ENCODE measurements at places on chromosomes 11 and 22.

- DNase-seq, result no peak
Observed at GRCh38 chr11:65412271-65413076, 10.1 kb upstream of the NEAT1 start.

DNA sequence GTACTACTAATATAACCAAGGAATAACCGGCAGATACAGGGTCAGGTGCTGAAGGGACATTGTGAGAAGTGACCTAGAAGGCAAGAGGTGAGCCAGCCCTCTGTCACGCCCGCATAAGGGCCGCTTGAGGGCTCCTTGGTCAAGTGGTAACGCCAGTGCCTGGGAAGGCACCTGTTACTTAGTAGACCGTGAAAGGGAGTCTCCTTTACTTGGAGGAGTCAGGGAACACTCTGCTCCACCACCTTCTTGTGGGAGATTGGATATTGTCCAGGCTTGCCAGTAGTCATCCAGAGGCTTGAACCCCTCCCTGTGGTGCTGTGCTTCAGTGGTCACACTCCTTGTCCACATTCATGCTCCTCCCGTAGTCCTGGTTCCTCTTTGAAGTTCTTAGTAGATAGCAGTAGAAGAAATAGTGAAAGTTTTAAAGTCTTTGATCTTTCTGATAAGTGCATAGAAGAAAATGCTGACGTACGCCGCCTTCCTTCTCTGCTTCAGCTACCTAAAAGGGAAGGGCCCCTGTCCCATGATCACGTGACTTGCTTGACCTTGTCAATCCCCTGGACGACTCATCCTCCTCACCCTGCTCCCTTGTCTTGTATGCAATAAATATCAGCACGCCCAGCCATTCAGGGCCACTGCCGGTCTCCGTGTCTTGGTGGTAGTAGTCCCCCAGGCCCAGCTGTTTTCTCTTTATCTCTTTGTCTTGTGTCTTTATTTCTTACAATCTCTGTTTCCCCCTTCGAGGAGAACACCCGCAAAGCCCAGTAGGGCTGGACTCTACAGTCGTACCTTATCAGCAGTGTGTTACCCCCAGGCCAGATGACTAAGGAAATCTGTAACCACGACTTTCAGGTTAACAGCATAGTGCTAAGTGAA lies 6.1 kb downstream of the NUP50 start:
- no peak for DNase-seq

GRCh38 chr11:121661880-121662486 lies 209.2 kb upstream of the SORL1-AS1 start:
- DNase-seq, result peak; percentile 63

GRCh38 chr11:35414776-35415175 lies 4.6 kb downstream of the SLC1A2 start:
- DNase-seq, result no peak

DNA sequence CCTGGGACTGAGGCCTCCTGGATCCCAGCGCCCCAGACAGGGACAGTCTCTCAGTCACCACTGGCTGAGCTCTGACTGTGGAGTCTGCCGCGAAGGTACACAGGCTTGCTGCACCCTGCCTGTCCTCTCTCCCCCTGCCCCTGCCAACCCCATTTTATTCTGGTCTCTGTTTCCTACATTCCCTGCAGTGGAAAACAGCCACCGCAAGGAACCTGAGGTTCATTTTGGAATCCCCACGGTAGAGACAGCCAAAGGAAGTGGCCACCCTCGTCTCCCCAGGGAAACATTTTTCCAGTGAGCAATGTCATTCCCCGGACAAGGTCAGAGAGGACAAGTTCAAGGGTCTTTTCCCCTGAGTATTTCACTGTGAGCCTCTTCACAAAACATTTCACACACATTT lies 56.6 kb downstream of the FBXO7 start:
- no peak for DNase-seq

DNA sequence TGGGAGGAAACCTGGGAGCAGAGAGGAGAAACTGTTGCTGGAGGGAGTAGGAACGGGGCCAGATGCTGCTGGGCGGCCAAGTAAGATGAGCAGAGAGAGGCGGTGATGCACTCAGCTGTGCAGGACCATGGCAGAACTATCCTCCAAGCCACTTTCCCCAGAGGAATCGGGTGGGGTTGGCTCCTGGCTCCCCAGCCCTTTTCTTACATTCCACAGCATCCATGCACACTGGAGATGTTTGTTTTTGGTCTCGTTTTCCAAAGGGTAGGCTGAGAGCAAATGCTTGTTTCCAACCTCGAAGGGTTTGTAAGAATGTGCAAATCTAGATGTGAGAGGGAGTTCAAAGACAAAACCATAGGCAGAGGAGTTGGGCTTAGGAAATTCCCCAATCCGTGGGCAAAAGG lies 73.2 kb downstream of the DBX1 start:
- no peak for DNase-seq

GRCh38 chr11:124896821-124897391 lies 759 bp downstream of the ROBO4 start:
- DNase-seq, result no peak

DNA sequence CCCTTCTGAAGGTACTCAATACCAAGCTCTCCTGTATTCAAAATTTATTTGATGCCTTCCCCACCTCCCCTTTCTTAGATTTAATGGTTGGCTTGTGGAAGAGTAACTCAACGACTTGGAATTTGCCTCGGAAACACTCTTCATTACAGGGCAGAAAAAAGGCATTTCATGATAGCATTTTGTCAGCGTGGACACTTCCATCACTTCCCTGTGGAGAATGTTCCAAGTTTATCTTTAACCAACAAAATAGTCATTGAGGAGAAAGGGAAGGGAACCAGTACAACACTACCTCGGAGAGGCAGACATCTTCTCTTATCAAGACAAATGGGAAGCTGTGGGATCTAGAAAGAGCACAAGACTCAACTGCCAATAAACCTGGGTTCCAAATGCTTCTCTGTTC lies 177.2 kb upstream of the MTMR2 start:
- DNase-seq, result no peak

GRCh38 chr11:8089791-8090510 lies 8.9 kb downstream of the TUB start:
- DNase-seq, result no peak

DNA sequence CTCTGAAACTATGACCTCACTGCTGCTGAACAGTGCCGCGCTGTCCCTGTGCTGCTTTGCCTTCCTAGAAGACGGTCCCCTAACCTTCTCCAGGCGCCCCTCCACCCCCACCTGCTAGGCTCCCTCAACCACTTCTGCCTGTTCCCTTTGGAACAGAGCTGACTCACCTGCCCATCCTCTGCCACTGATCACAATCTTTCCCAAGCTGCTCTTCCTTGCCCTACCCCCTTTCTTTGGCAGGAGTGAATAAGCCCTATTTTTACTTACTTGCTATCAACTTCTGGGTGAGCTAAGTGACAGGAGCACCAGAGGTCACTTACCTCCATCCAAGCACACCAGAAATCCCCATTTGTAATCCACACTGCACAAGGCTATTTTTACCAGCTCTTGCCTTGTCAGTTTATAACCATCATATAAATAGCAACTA lies 116.0 kb upstream of the BID start:
- DNase-seq, result no peak

GRCh38 chr11:73997120-73997770 lies 11.6 kb downstream of the UCP3 start:
- DNase-seq, result no peak

- DNase-seq, result no peak
Observed at GRCh38 chr11:9799886-9800285, 136.0 kb downstream of the SWAP70 start.

- no peak for DNase-seq
Observed at GRCh38 chr22:46490538-46490937, 46.9 kb downstream of the CELSR1 start.

GRCh38 chr11:3969613-3970012 lies 114.1 kb downstream of the STIM1 start:
- no peak for DNase-seq

GRCh38 chr11:93608364-93608763 lies 53.1 kb upstream of the CEP295 start:
- DNase-seq, result no peak

- DNase-seq, result no peak
Observed at GRCh38 chr11:115993590-115993989, 489.4 kb upstream of the CADM1 start.

DNA sequence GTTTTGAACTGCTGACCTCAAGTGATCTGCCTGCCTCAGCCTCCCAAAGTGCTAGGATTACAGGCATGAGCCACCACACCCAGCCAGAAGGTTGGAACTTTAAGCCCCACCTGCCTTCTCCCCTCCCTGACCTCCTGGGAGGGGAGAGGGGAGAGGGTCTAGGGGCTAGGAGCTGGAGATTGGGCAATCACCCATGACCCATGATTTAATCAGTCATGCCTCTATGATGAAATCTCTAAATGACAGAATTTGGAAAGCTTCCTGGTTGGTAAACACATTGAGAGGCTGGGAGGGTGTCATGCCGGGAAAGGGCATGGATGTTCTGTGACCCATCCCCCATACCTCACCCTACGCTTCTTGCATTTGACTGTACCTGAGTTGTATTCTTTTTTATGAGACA lies 17.1 kb upstream of the TFIP11 start:
- no peak for DNase-seq

- DNase-seq, result no peak
Observed at GRCh38 chr11:101296896-101297295, 167.3 kb upstream of the PGR start.

- DNase-seq, result no peak
Observed at GRCh38 chr11:64385945-64386704, 27.2 kb downstream of the RPS6KA4 start.

GRCh38 chr11:94641167-94641761 lies 74.1 kb downstream of the PIWIL4 start:
- DNase-seq, result no peak

GRCh38 chr11:33515347-33515746 lies 185.3 kb downstream of the C11orf91 start:
- DNase-seq, result no peak

DNA sequence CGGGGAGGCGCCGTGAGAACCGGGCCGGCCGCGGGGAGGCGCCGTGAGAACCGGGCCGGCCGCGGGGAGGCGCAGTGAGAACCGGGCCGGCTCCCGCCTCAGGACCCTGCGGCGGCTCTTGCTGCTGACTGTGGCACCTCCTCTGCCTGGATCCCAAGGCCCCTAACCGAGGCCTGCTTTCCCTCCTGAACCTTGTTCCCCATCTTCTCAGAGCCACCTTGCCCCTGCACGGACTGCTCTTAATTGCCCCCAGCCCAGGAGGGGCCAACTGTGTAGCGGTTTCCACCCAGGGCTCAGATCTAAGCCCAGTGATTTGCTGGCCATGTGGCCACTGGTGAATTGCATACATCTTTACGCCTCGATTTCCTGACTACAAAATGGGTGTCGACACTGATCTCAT lies 112.2 kb upstream of the B3GAT1 start:
- no peak for DNase-seq

GRCh38 chr11:94424662-94425061 lies 23.4 kb upstream of the GPR83 start:
- no peak for DNase-seq

DNA sequence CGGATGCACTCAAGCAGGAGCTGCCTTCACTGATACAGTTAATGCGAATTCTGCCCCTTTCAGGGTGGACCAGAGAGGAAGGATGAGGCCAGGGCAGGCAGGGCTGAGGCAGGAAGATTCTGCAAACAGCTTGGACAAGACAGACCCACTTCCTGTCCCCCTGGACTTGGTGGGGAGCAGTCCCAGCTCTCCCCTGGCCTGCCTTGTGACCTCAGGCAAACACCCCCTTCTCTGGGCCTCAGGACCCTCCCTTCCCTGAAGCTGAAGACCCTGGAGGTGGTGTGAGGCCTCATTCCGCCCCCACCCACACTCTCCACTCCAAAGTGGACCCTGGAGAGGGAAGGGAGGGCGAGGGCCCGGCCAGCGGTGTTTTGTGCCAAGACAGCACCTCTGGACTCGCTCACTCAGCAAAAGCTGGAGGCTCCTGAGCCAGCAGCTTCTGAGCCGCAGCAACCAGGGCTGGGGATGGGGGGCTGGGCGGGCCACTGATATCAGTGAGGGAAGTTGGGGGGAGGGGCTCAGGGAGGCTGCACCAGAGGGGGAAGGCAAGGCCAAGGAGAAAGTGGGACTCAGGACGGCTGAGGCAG lies 8.5 kb downstream of the RAB3IL1 start:
- DNase-seq, result no peak

DNA sequence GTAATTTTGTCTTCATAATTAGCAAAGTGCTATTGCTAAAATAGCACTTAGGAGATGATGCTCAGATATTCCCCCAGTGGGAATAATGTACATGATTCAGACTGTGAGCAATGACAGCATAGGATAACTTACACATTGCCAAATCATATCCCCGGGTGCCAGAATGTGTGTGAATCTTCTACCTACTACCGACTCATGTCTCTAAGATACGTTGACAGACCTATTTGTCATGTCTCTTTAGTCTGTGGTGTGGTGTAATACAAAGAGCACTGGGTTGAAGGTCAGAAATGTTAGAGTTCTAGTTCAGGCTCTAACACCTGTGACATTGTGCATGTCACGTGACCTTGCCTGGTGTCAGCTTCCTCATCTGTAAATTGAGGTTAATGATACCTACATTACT lies 31.0 kb upstream of the PICALM start:
- no peak for DNase-seq

GRCh38 chr22:40040927-40041326 lies 46.2 kb downstream of the FAM83F start:
- DNase-seq, result no peak

DNA sequence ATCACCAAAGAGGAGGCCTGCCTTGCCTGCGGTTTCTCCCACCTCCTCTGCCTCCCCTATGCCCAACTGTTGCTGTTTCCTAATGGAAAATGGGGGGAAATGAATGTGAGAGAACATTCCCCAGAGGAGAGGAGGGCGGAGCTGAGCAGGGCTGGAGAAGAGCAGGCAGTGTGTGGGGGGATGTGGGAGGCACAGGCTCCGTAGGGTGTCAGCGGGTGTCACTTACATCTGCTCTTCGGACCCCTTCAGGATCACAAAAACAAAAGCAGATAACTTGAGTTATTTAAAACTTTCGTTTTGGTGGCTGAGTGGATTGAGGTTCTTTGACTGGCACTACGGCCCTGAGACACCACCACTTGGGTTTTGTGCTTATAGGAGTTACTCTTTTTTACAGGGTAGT lies 93.8 kb downstream of the CEP164 start:
- no peak for DNase-seq

- DNase-seq, result no peak
Observed at GRCh38 chr22:35357883-35358621, 22.8 kb upstream of the HMOX1 start.

- no peak for DNase-seq
Observed at GRCh38 chr11:57751676-57752253, at the start of gene BTBD18. TSS of gene BTBD18 (minus strand) at chr11:57751819. CDS start at chr11:57751188, 631 bp downstream.

DNA sequence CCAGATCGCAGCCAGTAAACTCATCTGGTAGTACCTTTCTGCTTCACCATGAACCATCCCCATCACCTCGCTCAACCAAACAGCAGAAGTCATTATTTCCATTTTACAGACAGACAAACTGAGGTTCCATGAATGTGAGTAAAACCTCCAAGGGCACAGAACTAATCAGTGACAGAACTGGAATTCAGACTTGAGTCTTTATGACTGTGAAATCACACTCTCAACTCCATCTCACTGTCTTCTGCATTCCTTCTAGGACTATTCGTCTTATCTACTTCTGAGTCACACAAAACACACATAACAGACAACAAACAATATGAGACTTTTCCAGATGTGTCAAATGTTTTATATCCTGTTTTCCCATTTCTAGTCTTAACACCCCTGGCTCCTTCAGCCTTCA lies 9.3 kb upstream of the NUP50 start:
- peak; percentile 31 for DNase-seq

Measured in non-pigmented ciliary epithelial cell (primary cell).